ENCODE measurements at places on chromosomes 4 and X.

DNA sequence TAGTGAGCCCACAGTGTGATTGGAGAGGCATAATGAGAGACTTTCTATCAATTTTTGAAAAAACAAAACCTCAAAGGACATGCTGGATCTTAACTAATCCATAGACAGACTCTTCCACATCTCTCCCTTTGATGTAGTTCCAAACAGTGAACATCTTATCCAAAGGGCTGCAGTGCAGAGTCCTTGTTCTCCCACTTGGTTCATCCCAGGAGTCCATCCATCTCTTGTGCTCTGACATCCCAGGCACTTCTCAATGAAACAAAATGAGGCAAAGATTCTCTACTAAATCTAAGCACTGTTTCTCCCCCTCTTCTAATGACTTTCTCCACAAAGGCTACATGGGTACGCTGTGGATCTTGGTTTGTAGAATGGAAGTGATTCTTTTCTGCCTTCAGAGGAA is 8.3 kb downstream of the SHROOM3 start:
- DNase-seq: no peak

GRCh38 chr4:2689114-2689513 is 67.0 kb downstream of the TNIP2 start:
- no peak for DNase-seq

- no peak for DNase-seq
Observed at GRCh38 chr4:15938182-15938581, 358 bp downstream of the FGFBP1 start.

DNA sequence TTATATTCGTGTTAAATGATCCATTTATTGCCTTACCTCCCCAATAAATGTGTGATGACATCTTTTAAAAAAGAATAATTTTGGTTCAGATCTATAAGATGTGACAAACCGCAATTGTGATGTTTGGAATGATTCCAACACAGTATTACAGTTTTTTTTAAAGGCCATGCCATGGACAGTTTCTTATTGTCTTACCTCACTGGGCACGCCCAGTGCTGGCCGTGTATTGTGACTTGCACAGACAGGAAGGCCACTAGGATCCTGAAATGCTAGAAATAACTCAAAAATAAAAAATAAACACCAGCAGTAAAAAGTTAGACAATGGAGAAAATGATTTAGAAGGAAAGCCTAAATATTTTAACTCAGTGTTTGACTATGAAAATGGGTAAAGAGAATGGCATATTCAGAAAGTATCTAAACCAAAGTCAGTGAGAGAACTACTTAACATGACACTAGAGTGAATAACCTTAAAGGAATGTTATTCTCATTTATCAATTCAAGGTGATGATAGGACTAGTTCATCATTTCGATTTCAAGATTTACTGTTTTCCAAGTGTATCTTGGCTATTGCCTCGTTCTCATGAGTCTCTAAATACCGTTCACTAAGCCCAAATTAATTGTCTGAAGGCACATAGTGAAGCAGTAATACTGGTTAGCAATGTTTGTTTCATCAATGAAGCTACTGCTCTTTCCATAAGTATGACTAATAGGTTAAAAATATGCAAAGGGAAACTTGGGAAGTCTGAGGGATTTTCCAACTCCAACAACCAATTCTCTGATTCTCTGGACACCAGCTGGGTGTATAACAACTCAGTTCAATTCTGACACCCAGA is 46.1 kb upstream of the VEGFC start:
- no peak for DNase-seq

DNA sequence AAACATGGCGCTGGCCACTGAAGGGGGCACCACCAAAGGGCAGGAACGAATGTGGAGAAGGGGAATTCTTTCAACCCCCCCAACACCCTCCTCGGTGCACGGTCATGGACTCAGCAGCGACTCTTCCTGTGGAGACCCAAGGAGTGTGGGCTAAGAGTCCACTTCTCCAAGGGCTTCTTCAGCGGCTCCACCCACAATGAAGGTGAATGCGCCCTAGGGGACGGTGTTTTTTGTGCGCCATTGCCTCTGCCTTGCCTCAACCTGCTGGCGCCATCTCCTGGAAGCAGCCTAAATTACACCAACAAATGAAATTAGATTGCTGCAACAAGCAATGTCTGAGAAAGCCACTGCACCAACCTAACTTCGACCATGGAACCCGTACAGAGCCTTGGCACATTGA is 169.2 kb upstream of the MAGEB18 start:
- no peak for DNase-seq

DNA sequence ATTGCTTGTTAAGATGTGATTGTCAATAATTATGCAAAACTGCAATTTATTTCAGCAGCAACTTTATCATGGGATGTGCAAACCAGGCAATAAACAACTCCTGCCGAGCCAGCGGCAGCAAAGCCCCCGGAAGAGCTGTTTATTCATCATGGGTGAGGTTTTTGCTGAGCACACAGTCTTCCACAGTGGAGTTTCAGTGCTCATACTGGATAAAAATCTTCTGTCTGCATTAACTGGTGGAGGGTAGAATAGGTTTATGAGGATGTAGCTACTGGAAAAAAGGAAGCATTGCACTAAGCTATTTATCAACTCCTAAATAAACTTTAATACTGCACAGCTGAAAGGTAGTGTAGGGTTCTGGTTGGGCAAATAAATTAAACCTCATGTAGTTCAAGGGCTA is 557.4 kb upstream of the FTHL17 start:
- no peak for DNase-seq

DNA sequence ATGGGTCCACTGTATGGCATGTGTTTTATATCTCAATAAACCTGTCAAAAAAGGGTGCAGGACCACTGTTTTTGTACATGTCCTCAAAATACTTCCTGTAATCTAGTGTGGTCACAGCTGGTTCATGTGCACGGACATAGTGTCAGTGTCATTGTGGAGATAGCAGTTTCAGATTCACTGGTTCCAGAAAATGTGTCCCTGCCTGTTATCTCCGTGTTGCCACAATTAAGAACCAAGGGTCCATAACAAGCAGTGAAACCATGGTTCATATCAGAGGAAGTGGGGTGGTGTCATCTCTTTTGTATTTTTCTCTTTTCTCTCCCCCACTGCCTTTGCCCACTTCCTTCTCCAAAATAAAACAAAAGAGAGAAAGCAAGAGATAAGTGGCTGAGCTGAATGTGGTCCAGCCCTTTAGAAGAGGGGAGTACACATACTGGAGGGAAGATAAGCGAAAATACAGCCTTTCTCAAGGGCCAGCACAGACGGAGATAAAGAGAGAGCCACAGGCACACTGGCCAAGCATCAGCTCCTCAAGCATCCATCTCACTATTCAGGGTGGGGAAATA is 51.2 kb downstream of the TBL1X start:
- DNase-seq: no peak

DNA sequence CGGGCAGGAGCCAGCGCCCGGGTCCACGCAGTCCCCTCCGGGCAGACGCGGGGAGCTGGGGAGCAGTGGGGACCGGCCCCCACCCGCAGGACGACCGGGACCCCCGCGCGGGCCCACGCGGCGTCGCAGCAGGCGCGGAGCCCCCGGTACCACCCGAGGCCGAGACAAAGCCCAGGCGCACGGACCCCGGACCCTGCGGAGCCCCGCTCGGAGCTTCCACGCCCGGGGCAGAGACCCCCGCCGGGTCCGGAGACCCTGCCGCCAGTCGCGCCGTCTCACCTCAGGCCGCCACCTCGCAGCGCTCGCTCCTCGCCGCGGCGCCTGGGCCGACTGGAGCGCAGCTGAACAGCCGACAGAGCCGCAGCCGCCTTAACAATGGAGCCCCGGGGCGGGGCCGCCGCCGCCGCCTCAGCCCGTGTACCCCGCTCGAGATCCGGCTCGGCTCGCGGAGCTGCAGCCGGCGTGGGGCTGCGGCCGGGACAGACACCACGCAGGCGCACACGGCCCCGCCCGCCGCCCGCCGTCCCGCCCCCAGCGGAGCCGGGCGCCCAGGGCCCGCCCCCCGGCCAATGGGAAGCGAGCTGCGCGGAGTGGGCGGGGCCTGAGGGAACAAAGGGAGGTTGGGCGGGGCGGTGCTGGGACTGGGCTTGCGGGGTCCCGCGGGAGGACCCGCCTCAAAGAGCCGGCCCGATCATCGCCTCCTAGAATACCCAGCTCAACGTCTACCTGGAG is at the start of gene AFAP1:
Gene AFAP1, minus strand, starts transcription at position 485 of the 732 bp plus-strand sequence. CDS start 67,783 bp downstream, outside the sequence.
- no peak for DNase-seq

- DNase-seq: no peak
Observed at GRCh38 chr4:80091184-80091583, 18.2 kb upstream of the ANTXR2 start.

GRCh38 chrX:1487401-1487800 is 34.7 kb upstream of the ASMTL start:
- no peak for DNase-seq

- DNase-seq: no peak
Observed at GRCh38 chr4:109875106-109875505, 27.2 kb downstream of the LRIT3 start.

DNA sequence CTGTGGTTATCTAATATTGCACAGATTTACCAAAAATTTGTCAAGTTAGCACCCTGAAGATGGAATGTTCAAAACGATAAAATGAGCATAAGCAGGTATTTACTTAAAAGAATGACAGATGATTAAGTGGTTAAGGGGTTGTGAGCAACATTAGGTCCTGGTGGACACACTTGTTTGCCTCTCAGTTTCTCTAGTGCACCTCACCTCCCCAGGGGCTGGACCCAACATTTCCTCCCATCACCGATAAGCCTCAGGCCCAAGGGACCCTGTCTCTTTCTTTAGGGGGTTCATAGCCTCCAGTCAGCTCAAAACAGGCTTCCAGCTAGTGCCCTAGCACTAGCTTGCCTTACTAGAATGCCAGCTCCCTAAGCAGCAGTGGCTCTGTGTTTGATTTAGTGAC is 88.0 kb downstream of the ATP11C start:
- DNase-seq: no peak

GRCh38 chrX:2710041-2710840 is 19.1 kb downstream of the CD99 start:
- DNase-seq: no peak

GRCh38 chr4:101332424-101332823 is 14.9 kb downstream of the PPP3CA start:
- no peak for DNase-seq

GRCh38 chr4:168908093-168908492 is 102.0 kb downstream of the CBR4 start:
- DNase-seq: no peak

- DNase-seq: no peak
Observed at GRCh38 chrX:71214152-71214551, 8.9 kb upstream of the GJB1 start.

GRCh38 chr4:59956366-59956765 is 1243.8 kb upstream of the ADGRL3 start:
- DNase-seq: no peak

DNA sequence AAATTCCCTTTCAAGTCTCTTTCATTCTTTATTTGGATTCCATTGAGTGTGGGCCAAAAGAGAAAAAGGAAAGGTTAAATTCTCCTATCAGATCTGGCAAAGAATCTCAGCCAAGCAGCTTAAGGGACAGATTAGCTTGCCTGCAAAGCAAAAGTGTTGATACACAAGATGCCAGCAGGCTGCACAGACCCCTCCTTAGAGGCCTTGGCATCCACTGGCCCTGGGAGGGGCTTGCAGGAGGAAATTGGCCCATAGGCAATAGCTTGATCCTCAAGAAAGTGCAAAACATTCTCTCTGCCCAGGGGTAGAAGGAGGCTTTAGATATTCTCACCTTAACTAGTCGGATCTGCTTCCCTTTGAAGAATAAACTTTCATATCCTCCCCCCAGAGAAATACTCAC is 300.4 kb upstream of the CPEB2 start:
- DNase-seq: no peak

GRCh38 chrX:154445776-154446175 is 1.8 kb downstream of the FAM50A start:
- DNase-seq: no peak

DNA sequence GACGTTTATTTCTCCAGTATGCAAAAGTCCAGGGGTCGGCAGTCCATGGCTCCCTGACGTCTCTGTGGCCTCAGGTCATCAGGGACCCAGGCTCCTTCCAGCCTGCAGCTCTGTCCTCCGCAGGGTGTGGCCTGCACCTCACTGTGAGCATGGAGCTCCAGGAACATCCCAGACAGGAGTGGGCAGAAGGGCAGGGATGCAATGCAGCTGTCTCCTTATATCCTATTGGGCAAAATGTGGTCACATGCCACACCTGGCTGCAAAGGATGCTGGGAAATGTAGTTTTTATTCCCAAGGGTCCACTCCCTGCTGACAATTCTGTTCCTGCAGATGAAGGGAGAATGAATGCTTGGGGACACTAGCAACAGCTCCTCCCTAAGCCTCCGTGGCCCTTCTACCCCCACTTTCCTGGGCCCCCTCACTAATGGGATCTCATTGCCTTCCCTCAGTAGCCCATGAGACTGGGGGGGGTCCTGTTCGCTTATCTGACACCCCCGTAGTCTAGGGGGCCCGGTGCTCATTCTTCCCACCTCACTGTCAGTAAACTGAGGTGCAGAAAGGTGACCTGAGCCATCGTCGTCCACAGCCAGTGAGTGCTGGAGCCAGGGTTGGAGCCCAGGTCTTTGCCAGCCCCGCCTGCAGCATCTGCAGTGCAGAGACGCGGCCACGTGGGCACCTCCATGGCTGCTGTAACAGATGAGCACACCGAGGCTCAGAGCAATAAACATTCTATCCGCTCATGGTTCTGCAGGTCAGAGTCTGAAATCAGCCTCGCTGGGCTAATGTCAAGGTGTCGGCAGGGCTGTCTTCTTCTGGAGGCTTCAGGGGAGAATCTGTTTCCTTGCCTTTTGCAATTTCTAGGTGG is 5.9 kb upstream of the GRPEL1 start:
- no peak for DNase-seq

- no peak for DNase-seq
Observed at GRCh38 chr4:33649015-33649414, 2595.3 kb downstream of the ARAP2 start.

DNA sequence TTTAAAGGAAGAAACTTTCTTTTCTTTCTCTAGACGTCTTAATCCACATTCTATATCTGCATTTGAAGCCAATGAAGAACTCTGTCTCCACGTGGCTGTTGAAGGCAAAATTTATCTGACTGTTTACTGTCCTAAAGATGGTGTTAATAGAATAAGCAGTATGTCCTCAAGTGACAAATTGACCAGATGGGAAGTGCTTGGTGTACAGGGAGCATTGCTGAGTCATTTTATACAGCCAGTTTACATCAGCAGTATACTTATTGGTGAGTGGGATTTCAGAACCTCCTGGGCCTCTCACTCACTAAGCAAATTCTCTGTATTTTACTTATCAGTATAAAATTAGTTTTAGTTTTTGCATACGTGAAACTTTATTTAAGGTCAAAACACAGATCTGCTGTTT is 33.7 kb downstream of the ADAD1 start:
- DNase-seq: no peak

DNA sequence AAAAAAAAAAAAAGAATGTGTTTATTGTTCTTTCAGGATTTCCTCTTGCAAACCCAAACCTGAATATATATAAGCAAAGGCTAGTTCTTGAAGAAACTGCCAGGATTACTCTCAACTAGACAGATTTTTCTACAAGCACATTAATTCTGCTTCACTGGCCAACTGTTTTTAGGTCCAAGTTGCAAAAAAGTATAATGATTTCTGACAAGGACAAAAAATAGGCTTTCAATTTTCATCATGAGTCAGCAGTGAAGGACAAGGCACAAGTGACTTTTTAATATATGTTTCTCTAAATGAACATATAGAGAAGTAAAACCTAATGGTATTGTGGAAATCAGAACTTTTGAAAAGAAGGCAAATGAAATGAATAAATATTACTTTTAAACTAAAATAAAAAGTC is 73.7 kb downstream of the ELOVL6 start:
- no peak for DNase-seq

Measured in cerebellar nuclear complex (tissue), 1 donor.